NCI-H1092 (cell line): ENCODE measurements at places on chromosomes 1 and 21.

DNA sequence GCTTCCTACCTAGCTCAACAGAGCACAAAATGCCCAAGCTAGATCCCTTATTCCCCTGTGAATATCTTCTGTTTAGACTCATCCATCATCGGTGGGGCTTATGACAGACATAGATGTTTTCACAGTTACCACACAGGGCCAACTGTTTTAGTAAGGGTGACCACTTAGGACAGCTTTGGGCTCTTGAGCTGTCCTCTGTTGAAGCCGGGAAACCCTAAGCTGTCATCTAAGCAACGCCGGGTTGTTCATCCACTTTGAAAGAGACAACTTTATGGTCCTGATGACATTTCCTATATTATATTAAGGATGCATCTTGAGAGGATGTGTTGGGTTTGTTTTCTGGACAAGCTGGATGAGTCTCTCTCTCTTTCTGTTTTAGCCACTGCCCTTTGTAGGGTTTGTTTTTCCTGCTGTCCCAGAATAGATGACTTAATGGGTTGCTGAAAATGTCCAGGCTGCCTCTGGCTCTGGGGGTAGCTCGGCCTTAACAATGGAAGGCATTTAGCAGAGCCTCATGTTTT lies 110.5 kb upstream of the UBE2U start:
- no peak for DNase-seq

DNA sequence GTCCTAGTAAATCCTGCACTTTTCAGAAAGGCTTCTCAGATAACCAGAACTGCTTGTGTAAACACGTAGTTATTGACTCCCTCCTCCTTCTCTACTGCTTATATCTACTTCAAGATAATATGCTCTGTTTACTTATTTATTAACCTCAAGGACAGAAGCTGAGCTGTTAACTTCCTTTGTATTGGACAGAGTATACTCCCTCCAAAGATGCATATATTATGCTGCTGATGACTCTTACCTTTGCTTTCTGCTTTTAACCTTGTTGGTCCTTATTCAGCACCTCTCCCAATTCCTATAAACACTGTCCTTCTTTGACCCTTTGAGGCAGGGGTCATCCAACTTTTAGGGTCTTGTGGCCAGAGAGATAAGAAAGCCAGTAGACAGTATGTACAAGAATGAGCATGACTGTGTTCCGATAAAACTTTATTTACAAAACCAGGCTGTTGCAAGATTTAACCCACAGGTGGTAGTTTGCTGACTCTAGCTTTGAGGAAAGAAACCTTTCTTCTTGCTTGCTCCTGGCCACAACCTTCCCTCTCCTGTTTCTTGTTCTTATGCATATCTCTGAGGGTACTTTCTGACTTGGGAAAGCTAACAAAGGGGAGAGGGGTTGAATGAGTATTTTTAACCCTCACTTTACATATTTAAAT lies 4.9 kb downstream of the TPM3 start:
- DNase-seq, result no peak

GRCh38 chr1:41640756-41641474 lies 156.4 kb upstream of the EDN2 start:
- no peak for DNase-seq

DNA sequence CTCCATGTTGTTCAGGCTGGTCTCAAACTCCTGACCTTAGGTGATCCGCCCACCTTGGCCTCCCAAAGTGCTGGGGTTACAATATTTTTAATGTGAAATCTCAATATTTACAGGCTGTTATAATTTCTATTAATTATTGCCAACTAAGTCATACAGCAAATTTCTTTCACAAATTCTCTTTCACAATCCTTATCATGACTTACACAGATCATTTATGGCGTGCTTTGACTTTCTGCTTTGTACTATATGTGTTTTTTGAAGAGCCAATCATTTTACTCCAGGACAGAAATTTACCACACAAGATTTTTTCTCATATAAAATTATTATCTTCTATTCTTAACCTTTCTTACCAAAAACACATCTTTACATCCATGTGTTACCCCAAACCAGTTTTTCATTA lies 1729.9 kb downstream of the NCAM2 start:
- no peak for DNase-seq

- no peak for DNase-seq
Observed at GRCh38 chr1:7856345-7856744, 3.5 kb upstream of the UTS2 start.

GRCh38 chr1:229430761-229431283 lies 3.1 kb downstream of the ACTA1 start:
- no peak for DNase-seq

DNA sequence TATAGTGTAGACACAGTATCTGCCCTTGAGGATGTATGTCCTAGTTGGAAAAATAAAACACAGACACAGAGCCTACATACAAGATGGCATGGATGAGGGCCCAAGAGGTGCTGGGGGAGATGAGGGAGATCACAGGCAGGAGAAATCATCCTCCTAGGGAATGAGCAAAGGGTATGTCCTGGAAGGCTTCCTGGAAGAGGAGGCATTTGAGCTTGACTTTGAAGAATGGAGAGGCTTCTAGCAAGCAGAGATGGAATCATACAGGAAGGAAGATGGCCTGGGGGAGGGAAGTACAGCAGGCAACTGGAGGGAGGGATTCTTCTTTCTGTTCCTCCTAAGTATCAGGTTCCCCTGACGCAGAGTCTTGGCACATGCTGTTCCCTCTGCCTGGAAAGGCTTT lies 103.3 kb downstream of the LACTBL1 start:
- DNase-seq, result no peak
